ENCODE measurements at places on chromosomes 2 and 18.

DNA sequence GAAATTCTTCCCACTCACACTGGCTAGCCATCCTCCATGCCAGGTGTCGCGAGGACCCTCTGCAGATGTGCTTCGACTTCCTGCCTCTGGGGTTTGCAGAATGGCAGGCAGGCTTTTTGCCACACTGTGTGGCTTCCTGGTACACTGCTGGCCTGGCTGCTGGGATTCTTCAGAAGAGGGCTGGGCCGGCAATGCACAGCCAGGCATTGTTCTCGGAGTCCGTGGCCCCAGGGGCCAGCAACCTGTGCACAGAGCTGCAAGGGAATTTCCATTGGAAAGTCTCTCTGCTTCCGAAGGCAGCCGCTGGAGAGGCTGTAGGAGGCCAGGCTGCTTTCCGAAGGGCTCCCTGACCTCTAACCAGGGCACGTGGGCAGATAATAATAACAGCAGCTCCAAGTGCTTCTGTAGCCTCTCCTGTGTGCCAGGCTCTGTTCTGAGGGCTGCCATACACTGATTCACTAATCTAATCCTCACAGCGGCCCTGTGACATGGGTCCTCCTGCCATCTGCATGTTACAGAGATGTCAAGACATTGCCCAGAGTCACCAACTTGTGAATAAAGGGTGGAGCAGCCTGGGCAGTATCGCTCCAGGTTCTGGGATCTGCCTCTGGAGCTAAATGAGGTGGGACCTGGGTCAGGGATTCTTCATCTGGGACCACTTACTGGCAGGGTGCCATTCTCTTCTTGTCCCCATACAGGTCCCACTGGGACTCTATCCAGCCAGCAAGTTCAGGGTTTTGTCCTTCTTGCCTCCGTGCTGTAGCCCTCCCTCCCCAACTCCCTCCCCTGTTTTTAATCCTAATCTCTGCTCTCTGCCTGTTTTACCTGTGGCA lies 5.0 kb downstream of the LDLRAD4 start:
- DNase-seq = no peak

- no peak for DNase-seq
Measured at GRCh38 chr2:187495324-187495723, 47.3 kb upstream of the CALCRL start.

DNA sequence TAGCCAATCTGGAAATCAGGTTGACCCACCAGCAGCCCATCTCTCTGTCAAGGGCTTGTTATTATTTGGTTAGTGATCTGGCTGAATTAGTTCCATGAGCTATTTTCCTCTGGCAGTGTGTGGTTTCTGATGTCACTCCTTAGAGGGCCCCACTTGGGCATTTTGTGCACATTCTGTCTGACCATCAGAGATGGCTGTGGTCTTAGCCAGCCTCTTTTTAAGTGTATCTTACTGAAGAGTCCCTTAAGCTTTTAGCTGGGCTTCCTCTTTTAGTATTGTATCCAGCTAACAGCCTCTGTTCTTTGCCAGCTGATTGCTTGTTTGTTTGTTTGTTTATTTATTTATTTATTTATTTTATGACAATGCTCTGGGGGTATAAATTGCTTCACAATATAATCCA lies 951.1 kb upstream of the CNTNAP5 start:
- no peak for DNase-seq

DNA sequence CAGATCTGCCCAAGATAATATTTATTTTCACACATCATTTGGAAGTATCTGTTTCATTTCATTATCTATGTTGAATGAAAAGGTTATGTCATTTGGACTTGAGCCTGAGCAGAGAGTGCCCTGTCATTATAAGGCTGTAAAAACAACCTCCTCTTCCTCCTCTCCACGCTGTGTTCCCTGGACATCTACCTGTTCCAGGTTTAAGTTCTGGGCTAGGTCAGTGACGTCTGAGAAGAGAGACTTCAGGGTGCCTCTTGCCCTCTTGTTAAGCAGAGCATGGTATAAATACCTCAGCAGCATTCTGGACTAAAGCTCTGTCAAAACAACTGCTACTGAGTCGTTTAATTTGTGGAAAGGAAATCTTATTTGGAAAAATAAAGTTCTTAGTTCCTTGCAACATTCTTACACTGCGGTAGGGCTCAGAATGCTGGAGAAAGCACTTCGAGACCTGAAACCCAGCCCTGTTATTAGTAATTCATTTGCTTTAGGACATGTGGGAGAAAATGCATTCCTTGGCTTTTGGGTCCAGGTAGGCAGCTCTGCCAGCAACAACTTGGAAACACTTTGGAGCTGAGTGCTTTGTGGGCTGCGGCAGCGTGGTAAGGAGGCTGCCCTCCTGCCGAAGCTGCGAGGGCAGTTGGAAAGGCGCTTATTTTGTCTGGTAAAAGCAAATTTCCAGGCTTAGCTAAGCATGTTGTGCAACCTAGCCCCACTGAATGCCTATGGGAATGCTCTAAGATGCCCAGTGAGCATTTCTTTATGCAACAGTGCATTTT lies 91.8 kb upstream of the NEDD4L start:
- no peak for DNase-seq

DNA sequence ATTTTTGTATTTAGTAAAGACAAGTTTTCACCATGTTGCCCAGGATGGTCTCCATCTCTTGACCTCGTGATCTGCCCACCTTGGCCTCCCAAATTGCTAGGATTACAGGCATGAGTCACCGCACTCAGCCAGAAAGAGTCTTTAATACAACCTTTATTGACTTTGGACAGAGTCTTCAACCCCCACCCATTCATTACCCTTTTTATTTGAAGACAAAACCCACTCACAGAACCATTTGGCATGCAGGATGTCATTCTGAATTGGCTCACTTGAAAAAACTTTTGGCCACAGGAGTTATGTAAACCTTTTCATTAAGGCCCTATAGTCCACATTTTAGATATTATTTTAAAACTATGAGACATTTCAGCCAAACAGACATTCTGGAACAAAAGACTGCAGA lies 217.9 kb upstream of the RND3 start:
- DNase-seq = no peak

DNA sequence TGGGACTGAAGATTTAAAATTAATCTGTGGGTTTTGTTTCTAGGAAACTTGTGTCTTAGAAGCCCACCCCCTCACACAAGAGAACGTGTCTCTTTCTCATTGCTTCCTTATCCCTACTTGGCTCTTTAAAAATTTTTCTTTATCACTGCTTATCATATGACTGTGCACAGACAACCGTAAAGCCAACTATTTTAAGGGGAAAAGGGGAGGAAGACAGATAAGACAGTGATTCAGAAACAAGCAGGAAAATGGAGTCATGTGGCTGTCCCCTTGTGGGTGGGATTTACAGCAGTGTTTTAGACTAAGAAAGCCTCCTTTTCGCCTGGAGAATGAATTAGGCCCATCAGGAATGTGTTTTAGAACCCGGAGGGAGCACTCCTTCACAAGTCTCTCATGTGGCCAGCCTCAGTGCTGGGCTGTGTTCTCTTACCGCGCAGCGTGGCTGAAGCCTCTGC lies 17.6 kb downstream of the PRKCE start:
- no peak for DNase-seq

DNA sequence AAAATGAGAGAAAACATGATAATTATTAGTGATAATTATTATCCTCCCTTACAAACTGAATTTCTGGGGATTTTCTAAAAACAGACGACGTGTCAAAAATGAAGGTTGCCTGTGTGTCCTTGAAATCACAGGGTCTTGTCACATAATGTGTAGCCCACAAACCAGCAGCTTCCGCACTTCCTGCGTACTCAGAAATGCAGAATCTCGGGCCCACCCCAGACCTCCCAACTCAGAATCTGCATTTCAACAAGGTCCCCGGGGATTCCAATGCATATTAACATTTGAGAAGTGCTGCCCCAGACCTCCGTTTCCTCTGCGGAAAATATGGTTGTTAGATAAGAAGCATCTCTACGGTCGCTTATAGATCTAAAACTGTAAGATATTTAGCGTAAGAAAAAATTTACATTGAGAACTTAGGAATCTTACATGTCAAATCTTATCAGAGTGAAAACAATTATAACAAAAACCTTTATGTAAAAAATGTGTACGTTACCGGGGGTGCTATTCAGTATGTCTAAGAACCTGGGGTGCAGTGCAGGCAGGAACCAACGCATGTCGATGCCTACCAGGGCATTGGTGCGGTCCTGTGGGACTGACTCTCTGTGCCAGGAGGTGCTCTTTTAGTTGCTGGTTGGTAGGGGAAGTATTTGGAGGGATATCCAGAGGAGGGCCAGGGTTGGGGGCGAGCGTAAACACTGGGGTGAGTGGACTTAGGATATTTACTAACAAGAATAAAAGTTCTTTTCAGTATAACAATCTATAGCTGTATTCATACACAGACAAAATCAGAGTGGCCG lies 15.2 kb downstream of the CDKL4 start:
- no peak for DNase-seq

DNA sequence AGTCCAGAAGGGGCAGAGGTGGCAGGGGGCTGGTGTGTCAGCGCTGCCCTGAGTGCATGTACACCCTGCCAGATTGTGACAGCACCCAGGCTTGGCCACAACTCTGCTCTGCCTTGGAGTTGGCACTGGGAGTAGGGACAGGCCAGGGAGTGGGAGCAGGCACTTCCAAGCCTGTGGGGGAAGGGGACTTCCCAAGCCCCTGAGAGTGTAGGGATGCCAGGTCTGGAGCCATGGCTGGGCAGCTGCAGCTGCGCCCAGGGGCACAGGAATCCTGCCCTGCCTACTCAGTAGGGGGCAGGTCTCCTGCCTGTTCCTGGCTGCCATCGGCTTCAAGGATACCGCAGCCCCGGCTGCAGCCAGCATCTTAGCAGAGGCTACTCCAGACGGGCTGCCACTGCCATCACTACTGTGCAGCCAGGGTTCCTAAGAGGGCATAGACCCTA lies 109.4 kb downstream of the CALCRL start:
- DNase-seq = no peak

- DNase-seq = no peak
Measured at GRCh38 chr2:221676566-221677172, 104.6 kb upstream of the EPHA4 start.

- peak; percentile 20 for DNase-seq
Measured at GRCh38 chr2:44479127-44479887, 117.6 kb downstream of the CAMKMT start.

DNA sequence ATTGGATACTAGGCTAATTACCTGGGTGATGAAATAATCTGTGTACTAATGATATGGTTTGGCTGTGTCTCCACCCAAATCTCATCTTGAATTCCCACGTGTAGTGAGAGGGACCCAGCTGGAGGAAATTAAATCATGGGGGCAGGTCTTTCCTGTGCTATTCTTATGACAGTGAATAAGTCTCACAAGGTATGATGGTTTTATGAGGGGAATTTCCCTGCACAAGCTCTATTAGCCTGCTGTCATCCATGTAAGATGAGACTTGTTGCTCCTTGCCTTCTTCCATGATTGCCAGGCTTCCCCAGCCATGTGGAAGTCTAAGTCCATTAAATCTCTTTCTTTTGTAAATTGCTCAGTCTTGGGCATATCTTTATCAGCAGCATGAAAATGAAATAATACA lies 394.1 kb upstream of the SYT4 start:
- DNase-seq = no peak

- DNase-seq = no peak
Measured at GRCh38 chr2:2187196-2187595, 143.9 kb downstream of the MYT1L start.

- no peak for DNase-seq
Measured at GRCh38 chr2:37232131-37232933, 874 bp downstream of the NDUFAF7 start.

DNA sequence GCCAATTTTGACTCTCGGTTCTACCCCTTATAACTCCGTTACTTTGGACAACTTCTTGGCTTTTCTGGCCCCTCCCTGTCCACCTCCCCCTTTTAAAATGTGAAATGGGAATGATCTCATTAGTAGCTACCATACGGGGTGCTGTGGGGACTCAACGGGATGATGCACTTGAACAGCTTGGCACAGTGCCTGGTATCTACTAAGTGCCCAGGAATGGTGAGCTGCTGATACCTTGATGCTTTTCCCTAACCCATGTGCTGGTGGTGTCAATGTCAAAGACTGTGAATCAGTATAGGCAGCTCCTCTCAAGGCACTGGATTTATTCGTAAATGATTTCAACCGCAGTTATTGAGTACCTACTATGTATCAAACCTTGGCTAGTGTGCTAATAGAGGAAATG lies 204.2 kb downstream of the LOXHD1 start:
- no peak for DNase-seq

DNA sequence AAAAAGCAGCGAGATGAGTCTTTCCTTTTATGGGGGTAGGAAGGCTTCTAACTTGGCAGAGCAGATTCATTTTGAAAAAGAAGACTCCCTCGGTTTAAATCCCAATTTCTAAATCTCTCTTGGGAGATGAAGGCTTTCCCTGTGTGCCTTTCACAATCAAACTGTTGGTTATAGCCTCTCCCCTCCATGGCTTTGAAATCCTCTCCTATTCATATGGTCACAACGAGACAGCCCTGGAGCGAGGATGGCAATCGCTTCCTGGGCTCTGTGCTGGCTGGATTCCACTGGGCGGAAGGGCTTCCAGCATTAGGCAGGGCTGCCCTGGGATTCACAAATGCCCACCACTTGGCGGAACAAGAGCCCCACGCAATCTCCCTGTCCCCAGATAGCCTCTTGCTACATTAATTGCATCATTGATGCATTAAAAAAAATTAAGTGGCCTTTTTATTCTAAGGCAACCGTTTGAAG lies 1.6 kb downstream of the CAVIN2 start:
- no peak for DNase-seq

DNA sequence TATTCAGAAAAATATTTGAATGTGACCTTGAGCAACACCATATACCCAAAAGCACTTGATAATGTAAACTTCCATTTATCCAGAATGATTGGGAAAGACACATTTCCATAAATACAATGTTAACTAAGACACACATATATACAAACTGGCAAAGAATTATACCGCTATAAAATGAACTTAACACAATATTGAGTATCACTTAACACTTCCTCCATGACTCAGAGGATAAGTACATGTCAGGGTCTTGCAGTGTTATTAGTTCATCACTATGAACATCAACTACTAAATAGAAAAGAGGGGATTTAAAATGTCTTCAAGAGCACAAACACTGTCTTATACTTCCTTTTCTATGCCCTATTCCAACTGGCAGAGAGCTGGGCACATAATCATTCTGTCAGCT lies 18.6 kb downstream of the WDSUB1 start:
- DNase-seq = no peak

DNA sequence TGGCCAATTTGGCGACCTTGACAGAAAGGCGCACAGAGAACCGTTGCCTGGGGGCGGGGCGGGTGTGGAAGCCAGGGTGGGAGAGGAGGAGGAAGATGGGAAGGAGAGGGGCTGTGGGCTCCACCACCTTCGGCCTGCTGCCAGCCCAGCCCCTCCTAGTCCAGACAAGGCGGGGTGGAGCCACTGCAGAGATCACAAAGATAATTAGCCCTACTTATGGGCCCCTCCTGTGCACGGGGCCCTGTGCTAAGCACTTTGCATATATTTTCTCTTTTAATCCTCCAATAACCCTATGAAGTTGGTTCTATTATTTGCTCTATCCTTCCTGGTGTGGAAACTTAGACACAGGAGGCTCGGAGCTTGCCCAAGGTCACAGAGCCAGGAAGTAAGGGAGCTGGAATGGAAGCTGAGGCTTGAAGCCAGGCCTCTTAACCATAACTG lies 13.7 kb upstream of the ECEL1 start:
- DNase-seq = no peak
